Adipose tissue (tissue), 3 donors: ENCODE measurements at places on chromosomes 4 and X. TPM values are rescaled to one million over a fixed set of nuclear protein-coding genes. Genes with fewer than 3 reads are reported as not detected.

Gene HPGD
- 10.2 TPM for polyA plus RNA-seq

Gene NLRP2B
- 0.11 TPM for polyA plus RNA-seq

Gene ANXA3
- polyA plus RNA-seq: 27.3 TPM

Gene GNL3L
- 4.7 TPM for polyA plus RNA-seq

Gene CXCL11
- polyA plus RNA-seq: not detected

Gene TMPRSS11B
- not detected for polyA plus RNA-seq

Gene SH2D1A
- polyA plus RNA-seq: 0.11 TPM

Gene RBM46
- 0.06 TPM for polyA plus RNA-seq

Gene HCCS
- polyA plus RNA-seq: 14.3 TPM

Gene FHIP1A
- polyA plus RNA-seq: 0.76 TPM

Gene APLN
- 2.3 TPM for polyA plus RNA-seq

Gene UPF3B
- 6.0 TPM for polyA plus RNA-seq

Gene P2RY4
- polyA plus RNA-seq: 0.10 TPM

Gene GLOD5
- not detected for polyA plus RNA-seq

Gene SLC49A3
- polyA plus RNA-seq: 6.5 TPM

Gene RUFY3
- polyA plus RNA-seq: 22.3 TPM
